NCI-H226 (cell line): ENCODE measurements at places on chromosomes 13 and 19.

GRCh38 chr19:5050905-5051304 is 82.0 kb downstream of the KDM4B start:
- no peak for DNase-seq

GRCh38 chr19:9627856-9628255 is 6.8 kb upstream of the ZNF561 start:
- DNase-seq = no peak

- DNase-seq = peak; percentile 98
These were observed 6.9 kb downstream of the MBNL2 start for GRCh38 chr13:97228850-97229521.

- no peak for DNase-seq
These were observed 12.4 kb upstream of the CBLC start for GRCh38 chr19:44765033-44765948.

DNA sequence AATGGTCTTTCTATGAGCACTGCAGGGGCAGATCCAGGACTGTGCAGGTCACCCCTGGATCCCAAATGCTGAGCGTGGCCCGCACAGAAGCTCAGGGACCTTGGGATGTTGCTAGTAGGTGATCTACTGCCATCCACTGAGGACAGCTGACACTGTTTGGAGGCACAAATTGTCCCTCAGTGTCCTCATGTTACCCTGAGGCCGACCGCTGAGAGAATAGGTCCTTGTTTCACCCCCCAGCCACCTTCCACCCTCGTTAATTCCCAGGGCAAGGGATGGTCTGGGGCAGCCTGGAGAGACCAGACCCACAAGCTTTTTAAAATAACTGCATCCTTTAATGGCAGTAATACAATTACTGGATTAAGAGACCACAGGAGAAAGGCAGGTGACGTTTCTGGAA is 15.4 kb upstream of the TMEM160 start:
- no peak for DNase-seq

DNA sequence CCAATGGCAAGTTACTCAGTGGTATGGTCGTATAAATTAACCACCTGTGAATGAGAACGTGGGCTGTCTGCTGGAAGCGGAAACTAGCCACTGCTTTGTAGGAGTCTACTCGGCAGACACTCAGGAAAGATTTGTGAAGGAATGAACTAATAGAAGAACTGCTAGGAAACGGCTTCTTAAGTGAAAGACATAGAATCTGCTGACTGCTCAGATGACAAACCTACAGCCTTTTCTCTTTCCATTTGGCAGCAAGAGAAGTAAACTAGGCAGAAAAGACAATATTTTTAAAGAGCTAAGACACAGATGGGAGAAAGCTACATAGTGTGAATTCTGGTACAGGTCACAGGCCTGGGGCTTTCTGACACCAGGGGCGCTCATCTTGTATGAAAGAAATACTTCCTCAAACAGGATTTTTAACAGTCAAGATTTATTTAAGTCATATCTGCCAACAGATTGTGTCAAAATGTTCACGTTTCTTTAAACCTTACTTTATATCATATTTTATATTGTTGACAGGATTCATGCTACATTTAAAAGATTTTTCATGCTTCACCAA is 78.4 kb downstream of the MIPEP start:
- no peak for DNase-seq

DNA sequence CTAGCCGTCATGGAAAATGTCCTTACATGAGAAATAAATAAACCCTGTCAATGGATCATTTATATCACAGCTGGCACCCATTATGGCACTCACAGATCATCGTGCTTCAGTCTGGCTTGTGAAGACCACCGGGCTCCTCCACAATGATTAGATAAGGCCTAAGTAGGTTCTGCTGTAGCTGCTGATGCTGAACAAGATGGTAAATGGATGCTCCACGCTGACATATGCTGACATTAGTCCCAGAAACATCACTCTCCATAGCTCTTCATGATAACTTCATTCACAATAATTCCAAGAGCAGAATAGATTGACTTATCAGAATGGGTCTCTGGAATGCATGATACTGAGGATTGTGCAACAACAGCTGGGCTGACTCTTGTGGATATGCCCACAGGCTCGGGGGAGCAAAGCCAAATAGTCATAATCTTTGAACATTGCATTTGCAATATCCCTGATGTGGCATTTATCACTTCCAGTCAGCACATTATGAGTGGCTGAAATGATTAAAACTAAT is 63.8 kb upstream of the RXFP2 start:
- DNase-seq = peak; percentile 37

DNA sequence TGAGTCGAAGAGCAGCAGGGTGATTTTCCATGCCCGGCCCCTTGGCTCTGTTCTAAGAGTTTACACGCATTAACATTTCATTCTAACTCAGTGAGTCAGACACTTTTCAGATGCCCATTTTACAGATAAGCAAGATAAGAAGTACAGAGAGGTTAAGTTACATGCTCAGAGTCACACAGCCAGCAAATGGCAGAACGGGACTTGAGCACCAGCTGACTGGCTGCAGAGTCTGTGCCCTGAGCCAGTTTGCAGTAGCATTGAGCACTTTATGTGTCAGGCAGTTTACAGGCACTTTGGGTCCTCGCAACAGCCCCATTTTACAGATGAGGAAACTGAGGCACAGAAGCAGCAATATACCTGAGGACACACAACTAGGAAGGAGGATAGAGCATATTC is 19.0 kb downstream of the CCDC8 start:
- peak; percentile 12 for DNase-seq

- no peak for DNase-seq
These were observed 56.1 kb downstream of the PSPC1 start for GRCh38 chr13:19726611-19727010.

DNA sequence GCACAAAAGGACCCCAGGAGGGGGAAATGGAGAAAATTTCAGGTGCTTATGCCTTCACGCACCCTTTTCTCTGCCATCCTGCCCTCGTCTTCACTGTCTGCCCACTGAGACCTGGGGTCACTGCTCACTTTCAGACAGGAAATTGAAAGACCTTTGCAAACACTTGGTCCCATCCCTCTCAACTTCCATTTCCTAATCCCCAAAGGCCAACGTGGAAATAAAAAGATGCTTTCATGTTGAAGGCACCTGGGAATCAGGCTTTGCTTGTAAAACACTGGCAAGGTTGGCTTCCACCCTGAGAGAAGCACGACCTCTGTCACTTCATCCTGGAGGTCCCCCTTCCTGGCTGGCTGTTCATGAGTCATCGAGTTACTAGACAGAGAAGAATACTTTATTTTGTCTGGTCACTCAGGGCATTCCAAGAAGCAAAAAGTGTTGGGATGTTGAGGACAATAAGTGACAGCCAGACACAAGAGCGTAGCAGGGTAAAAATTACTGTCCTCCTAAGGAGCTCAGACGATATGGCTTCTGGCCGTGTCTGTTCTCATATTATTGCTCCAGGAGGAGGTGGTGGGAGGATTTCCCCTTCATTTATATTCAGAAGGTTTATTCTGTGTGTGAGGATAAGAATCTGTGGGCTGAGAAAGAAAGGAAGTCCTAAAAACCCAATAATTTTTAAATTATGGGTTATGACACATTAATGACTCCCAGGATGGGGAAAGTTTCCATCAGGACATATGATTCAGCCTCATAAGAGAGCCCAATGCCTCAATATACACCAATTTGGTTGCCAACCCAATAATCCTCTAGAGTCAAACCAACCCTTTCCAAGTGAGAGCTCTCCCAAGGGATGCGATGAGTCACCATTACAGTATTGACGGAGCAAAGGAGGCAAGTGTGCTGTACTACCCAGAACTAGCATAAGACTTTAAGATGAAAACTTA is 409.0 kb downstream of the COG6 start:
- peak; percentile 50 for DNase-seq

DNA sequence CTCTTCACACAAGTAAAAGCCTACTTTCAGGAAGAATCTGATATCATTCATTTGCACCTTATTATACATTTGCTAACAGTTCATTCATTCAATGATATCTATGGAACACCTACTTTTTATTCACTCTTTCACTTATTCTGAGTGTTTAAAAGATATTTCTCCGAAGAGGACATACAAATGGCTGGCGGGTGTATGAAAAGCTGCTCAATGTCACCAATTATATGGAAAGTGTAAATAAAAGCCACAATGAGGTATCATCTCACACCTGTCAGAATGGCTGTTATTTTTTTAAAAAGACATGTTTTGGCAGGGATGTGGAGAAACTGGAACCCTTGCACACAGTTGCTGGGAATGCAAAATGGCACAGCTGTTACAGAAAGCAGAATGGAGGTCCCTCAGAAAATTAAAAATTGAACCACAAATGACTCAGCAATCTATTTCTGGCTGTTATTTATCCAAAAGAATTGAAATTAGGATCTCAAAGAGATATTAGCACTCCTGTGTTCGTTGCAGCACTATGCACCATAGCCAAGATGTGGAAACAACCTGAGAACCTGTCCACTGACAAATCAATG is 127.6 kb upstream of the IRS2 start:
- DNase-seq = no peak

GRCh38 chr13:106033659-106034058 is 501.8 kb downstream of the EFNB2 start:
- DNase-seq = no peak

GRCh38 chr13:36377826-36378468 is 31.8 kb upstream of the SPART start:
- no peak for DNase-seq

- peak; percentile 8 for DNase-seq
These were observed 671.0 kb upstream of the SLITRK1 start for GRCh38 chr13:84553227-84553626.

DNA sequence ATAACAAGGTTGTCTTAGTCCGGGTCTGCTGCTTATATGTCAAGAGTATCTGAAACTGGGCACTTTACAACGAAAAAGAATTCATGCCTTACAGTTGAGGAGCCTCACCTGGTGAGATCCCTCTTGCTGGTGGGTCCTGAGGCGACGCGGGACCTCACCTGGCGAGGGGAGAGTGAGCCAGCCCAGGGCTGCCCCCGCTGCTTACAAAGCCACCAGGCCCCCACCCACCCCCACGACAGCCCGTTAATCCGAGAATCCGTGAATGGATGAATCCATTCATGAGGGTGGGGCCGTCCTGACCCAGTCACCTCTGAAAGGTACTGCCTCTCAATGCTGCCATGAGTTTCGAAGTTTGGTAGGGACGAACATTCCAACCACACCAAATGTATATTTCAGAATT is 54.0 kb upstream of the F7 start:
- DNase-seq = no peak

GRCh38 chr13:29654843-29655547 is 59.5 kb upstream of the SLC7A1 start:
- no peak for DNase-seq

- no peak for DNase-seq
These were observed 123.0 kb downstream of the KL start for GRCh38 chr13:33139184-33139583.

DNA sequence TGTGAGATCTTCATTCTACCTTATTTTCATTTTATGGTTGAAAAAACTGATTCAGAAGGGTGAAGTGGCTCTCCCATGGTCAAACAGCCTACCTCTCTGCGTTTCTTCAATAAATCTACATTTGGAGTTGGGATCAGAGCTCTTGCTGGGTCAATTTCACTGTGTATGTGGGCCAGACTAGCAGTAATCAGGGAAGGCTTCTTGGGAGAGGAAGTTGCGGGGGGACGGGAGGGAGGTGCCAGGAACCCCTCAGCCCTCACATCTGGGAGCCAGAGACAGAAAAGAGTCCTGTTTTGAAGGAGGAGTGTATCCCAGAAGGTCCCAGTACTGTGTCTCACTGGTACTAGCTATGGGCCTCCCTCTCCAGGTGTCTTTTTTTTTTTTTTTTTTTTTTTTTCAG is 934 bp downstream of the KXD1 start:
- DNase-seq = no peak

- DNase-seq = no peak
These were observed 86.5 kb downstream of the TSHZ3 start for GRCh38 chr19:31262725-31263191.

DNA sequence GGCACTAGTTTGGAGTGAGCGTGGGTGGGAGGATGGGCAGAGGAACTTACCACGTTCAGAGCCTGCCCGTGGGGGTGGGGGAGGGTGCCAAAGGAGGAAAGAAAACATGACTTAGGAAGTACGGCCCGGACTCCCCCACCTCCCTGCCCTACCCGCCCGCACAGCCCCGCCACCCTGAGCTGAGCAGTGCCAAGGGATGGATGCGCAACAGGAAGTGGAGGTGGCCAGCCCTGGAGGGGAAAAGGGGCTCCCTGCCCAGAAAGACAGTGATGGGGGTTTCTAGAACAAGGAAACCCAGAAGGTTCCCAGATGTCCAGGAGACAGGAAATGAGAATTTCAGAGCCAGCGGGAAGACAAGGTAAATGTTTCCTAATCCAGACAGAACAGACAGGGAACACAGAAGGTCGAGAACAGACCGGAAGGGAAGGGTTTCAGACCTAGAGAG is 6.3 kb downstream of the TEAD2 start:
- no peak for DNase-seq

DNA sequence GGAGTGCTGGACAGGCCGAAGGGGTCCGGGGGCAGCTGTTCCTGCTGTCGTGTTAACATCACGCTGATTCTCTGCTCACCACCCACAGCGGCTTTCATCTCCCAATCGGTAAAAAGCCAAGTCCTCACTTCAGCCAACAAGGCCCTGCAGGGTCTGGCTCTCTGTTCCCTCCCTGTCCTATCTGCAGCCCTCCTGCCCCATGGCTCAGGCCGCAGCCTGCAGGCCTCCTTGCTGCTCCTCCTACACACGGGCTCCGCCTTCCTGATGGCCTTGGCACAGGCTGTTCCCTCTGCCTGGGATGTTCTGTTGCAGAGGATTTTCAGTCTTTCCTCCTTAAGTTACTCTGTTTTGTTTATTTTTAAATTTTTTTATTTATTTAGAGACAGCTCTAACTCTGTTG is 22.2 kb downstream of the FUZ start:
- DNase-seq = no peak

GRCh38 chr13:22198641-22199217 is 527.9 kb downstream of the FGF9 start:
- no peak for DNase-seq

DNA sequence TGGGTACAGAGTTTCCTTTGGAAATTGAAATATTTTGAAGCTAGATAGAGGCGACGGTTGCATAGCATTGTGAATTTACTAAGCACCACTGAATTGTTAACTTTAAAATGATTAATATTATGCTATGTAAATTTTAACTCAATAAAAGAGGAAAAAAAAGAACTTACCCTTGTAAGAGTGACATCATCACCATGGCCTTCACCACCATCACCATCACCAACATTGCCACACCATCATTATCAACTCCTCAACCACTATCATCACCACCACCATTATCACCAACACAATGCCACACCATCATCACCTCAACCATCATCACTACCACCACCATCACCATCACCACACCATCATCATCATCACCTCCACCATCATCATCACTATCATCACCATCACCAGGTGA is 113.9 kb downstream of the TUBA3C start:
- no peak for DNase-seq

GRCh38 chr13:46519182-46519581 is 33.8 kb upstream of the LRCH1 start:
- no peak for DNase-seq
